ENCODE measurements at places on chromosomes 5 and 9. TPM values are rescaled to one million over a fixed set of nuclear protein-coding genes. Genes with fewer than 3 reads are reported as not detected.

The SEMA6A gene
- 0.27 TPM for total RNA-seq

DNA sequence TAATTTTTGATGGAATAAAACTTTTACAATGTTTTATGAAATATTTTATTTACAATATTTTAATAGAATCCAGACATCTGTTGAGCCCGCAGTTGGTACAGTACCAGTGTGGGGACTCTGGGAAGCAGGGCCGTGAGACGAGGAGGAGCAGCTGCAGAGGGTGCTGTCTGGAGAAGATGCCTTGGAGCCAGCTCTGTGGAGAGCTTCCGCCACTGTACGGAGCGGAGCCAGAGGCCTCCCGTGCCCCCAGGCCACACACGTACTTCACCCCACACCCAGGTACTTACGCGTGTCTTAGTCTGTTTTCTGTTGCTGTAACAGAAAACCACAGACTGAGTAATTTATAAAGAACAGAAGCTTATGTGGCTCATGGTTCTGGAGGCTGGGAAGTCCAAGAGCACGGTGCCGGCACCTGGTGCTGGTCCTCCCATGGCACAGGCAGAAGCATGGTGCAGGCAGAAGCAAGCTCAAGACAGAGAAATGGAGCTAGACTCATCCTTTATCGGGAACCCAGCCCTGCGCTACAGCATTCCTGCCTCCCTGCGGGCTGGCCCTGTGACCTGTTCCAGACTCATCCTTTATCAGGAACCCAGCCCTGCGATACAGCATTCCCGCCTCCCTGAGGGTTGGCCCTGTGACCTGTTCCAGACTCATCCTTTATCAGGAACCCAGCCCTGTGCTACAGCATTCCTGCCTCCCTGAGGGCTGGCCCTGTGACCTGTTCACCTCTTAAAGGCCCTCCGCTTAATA lies 23.3 kb downstream of the CEP72 start:
- DNase-seq = no peak

- peak; percentile 88 for DNase-seq
These were observed 13.3 kb downstream of the RPS14 start for GRCh38 chr5:150436141-150436680.

DNA sequence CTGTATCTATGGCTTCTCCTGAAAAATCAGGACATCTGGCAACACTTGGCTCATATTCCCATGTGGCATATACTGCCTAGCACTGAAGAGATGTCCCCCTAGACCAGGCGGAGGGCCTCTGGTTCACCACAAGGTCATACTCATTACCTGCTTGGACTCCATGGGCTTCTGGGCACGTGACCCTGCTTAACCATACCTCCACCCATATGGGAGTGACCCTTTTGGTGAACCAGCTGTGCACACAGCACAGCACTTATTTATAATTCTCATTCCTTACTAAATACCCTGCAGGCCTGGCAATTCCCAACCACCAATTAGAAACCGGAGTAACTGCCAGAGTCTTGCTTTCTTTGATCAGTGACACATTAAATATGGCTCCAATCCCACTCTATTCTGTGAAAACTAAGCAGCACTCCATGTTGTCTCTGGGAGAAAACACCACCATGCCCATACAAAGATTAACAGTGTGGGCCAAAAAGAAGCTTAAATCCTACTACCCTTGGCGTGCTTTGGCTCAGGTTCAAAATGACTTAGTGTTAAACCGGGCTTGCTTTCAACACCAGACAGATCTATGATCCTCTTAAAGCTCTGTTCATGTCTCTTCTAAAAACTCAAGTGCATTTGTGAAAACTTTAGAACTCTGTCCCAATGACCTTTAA lies 57.7 kb downstream of the MTMR12 start:
- no peak for DNase-seq

- peak; percentile 72 for DNase-seq
These were observed 50.7 kb downstream of the P4HA2 start for GRCh38 chr5:132176987-132177386.

DNA sequence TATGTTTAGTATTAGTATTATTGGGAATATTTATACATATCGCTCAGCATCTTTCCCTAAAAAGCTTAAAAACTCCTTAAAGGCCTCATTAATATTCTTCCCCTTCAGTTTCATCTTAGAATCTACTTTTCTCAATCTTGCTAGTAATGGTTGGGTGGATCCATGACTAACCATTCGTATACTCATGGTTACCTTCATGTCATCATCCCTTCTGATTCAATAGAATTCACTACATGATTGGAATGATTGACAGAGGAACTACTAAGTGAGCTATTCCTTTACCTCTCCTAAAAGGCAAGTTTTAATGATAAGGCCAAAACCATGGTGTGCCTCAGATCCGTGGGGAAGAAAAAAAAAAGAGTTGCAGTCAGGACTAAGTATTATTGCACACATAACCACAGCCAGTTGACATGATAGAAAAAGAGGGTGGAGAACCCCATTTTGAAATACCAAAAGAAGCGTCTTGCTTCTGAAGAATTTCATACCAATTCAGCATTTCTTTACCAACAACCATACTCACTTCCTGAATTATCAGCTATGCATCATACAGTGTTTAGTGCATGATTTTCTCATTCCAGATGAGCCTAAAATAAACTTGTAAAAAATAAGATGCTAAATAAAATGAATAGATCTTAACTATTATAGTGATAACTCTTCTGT lies 624.6 kb downstream of the PDE4D start:
- no peak for DNase-seq

GRCh38 chr5:125409234-125409860 lies 662.9 kb upstream of the ZNF608 start:
- DNase-seq = no peak

DNA sequence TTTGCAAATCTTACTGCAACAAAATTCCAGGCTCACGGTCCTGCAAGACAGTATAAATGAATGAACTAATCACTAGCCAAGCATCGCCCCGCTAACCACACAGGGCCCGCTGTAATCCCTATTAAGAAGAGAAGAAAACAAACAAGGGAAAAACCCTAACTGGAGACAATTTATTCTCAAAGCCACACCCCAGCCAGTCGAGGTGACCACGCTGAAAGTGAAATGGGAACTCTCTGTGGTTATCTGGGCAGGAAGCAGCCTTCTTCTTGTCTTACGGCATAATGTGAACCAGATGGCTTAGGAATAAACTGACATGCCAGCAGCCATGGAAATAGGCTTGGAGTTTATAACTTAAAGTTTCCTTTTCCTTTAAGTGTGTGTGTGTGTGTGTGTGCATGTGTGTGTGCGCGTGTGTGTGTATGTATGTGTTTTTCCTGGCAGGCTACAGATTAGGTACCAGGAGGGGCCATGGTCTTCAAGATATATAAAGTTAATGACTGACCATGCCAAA lies 120.2 kb downstream of the SEMA6A start:
- peak; percentile 75 for DNase-seq
